ENCODE measurements at places on chromosomes 13 and 19. TPM values are rescaled to one million over a fixed set of nuclear protein-coding genes. Genes with fewer than 3 reads are reported as not detected.

ZNF71 gene
- 16.5 TPM for total RNA-seq

GPR12 gene
- not detected for total RNA-seq

CATSPERD gene
- not detected for total RNA-seq

CCDC194 gene
- total RNA-seq, result 2.5 TPM

PABPC3 gene
- total RNA-seq, result not detected

LIN7B gene
- 5.7 TPM for total RNA-seq

PGLYRP1 gene
- total RNA-seq, result not detected

Measured in uterus (tissue), 4 donors.